ENCODE measurements at places on chromosomes 13 and 19.

DNA sequence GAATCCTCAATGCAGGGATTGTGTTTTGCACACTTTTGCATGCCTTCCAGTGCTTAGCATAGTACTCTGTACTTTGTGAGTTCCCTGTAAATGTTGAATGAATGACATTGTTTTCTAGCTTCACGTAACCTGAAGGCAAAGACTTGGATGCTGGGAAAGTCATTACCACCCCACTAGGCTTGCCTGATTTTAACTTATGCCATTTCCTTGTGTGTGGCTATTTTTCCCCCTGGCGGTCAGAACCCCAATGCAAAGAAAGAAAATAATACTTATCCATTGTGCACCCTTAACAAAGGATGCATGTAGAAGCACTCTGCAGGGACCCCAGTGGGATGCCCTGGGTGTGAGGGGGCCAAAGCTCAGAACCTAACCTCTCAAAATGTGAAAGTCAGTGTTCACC lies 1.2 kb upstream of the ENOX1 start:
- DNase-seq: no peak

DNA sequence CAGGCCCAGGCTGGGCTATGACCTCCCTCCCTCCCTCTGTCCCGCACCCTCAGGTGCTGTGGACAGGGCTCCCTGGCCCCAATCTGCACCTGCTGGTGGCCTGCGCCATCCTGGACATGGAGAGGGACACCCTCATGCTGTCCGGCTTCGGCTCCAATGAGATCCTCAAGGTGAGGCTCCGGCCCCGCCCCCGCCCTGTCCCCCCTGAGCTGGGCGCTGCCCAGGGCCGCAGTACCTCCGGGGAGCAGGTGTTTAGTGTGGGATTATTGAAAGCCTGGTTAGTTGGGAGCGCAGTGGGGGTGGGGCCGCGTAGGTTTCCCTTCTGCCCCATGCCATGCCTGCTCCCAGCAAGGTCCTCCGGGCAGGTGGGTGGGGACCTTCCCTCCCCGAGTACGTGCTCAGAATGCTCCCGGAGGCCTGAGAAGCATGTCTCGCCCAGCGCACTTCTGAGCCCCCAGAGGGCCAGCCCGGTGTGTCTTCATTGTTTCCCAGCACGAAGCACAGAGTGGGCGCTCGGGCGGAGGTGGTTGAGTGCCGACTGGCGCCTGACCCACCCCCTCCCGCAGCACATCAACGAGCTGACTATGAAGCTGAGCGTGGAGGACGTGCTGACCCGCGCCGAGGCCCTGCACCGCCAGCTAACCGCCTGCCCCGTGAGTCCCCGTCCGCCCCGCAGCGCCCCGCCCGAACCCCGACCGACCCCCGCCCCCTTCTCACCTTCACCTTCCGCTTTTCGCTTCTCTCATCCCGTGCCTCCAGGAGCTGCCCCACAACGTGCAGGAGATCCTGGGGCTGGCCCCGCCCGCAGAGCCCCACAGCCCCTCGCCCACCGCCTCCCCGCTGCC lies 8.8 kb downstream of the IL4I1 start:
- DNase-seq: no peak

- no peak for DNase-seq
Measured at GRCh38 chr19:10892256-10892655, 20.9 kb downstream of the CARM1 start.

GRCh38 chr13:32041429-32041828 lies 9.9 kb downstream of the FRY start:
- DNase-seq: no peak

GRCh38 chr13:87259479-87260083 lies 411.6 kb upstream of the SLITRK5 start:
- no peak for DNase-seq

- DNase-seq: no peak
Measured at GRCh38 chr13:29718694-29719093, 123.2 kb upstream of the SLC7A1 start.

DNA sequence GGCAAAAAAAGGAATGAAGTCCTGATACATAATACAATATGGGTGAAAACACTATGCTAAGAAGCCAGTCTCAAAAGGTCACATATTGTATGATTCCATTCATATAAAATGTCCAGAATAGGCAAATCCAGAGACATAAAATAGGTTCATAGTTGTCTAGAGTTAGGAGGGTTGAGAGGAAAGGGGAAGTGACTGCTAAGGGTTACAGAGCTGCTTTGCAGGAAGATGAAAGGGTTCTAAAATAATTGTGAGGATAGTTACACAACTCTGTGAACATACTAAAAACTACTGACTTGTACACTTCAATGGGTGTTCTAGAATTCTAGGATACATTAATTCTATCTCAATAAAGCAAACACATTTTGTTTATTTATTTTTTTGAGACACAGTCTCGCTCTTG lies 25.7 kb downstream of the CAB39L start:
- no peak for DNase-seq

DNA sequence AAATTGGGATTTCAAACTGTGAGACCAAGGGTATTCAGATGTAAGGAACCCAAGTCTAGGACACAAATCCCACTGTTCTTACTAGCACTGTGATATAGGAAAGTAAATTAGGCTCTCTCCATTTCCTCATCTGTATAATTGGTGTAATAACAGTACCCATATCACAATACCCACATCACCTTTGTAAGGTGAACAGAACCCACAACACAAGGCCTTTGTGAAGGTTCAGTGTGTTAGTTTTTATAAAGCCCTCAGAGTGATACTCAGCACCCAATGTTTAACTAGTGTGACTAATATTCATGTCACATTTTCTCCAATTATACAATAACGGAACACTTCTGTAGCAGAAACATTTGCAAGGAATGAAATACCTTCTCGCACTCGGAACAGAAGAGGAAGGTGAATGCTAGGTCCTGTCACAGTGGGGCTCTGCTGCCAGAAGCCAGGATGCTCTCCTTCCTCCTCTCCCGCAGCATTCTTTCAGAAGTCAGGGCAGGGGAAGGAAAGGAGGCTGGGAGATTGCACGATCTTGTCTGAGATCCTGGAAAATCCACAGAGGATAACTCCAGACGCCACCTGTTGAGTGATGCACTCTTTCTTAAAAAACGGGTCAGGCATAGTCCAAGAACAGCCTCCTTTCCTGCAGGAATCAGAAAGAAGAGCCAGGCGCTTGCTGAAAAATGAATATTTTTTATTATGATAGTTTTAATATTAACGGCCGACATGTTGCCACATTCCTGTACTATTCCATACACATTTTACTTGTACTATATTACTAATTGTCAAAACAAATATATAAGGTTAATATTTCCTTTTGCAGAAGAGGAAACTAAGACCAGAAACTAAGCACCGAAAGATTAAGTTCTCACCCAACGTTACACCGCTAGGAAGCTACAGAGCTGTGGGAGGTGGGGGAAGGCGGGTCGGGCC lies 762 bp downstream of the ZNF45 start:
- DNase-seq: no peak

DNA sequence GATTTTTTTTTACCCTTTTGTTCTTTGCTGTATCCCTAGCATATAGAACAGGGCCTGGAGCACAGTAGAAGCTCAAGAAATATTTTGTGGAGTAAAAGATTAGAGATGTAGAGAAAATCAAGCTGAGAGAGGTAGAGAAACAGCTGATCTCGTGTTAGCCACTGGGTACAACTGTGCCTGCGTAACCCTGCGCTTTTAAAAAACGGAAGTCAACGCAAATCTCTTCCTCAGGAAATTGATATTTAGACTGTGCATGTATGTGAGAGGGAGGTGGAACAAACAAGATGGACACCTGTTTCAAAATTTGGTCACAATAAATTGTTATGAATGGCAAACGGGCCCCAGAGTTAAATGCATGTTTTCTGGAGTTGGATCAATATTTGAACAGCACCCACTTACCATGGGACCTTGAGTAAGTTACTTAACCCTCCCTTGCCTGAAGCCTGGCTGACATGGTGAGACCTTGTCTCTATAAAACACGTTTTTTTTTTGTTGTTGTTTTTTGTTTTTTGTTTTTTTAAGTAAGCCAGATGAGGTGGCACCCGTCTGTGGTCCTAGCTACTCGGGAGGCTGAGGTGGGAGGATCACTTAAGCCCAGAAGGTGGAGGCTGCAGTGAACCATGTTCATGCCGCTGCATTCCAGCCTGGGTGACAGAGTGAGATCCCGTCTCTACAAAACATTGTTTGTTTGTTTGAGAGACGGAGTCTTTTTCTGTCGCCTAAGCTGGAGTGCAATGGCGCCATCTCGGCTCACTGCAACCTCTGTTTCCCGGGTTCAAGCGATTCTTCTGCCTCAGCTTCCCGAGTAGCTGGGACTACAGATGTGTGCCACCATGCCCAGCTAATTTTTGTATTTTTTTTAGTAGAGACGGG lies 3.3 kb upstream of the EPOR start:
- no peak for DNase-seq

DNA sequence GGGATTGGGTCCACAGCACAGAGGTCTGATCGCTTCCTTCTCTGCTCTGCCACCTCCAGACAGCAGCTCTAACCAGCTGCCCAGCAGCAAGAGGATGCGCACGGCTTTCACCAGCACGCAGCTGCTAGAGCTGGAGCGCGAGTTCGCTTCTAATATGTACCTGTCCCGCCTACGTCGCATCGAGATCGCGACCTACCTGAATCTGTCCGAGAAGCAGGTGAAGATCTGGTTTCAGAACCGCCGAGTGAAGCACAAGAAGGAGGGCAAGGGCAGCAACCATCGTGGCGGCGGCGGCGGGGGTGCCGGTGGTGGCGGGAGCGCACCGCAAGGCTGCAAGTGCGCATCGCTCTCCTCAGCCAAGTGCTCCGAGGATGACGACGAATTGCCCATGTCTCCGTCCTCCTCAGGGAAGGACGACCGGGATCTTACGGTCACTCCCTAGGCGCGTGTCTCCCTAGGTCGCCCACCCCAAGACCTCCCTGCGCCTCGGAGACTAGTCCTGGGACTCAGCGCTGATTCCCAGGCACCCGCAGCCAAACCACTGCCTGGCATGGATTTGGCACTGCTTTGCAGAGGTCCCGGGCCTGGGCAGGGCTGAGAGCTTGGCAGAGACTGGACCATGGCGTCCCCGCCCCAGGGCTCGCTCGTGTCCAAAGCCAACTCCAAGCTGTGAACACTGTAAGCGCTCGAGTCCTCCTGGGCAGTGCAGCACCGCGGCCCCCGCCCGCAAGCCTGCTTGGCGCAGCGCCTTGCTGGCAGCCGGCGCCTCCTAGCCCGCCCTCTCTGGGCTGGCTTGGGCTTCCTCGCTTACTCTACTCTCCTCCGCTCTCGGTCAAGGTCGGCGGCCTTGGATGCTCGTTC lies 1.5 kb downstream of the GSX1 start:
- no peak for DNase-seq

- no peak for DNase-seq
Measured at GRCh38 chr13:21326155-21327031, 132.7 kb downstream of the ZDHHC20 start.

- no peak for DNase-seq
Measured at GRCh38 chr19:49875857-49876421, 1.2 kb downstream of the AKT1S1 start.

- no peak for DNase-seq
Measured at GRCh38 chr13:95406176-95406575, 104.9 kb upstream of the ABCC4 start.

- DNase-seq: no peak
Measured at GRCh38 chr19:12265921-12266704, 28.6 kb downstream of the ZNF44 start.
